ENCODE measurements at places on chromosomes 13 and 19.
A peak's percentile ranks its signal among the peaks of the same experiment; 100 is the strongest.

GRCh38 chr19:2077398-2077797 lies 18.7 kb downstream of the MOB3A start:
- DNase-seq: no peak

- DNase-seq: peak; percentile 87
These were observed 41.4 kb downstream of the LYL1 start for GRCh38 chr19:13060964-13061927.

- DNase-seq: no peak
These were observed 1438.6 kb downstream of the UQCRFS1 start for GRCh38 chr19:27774337-27774736.

DNA sequence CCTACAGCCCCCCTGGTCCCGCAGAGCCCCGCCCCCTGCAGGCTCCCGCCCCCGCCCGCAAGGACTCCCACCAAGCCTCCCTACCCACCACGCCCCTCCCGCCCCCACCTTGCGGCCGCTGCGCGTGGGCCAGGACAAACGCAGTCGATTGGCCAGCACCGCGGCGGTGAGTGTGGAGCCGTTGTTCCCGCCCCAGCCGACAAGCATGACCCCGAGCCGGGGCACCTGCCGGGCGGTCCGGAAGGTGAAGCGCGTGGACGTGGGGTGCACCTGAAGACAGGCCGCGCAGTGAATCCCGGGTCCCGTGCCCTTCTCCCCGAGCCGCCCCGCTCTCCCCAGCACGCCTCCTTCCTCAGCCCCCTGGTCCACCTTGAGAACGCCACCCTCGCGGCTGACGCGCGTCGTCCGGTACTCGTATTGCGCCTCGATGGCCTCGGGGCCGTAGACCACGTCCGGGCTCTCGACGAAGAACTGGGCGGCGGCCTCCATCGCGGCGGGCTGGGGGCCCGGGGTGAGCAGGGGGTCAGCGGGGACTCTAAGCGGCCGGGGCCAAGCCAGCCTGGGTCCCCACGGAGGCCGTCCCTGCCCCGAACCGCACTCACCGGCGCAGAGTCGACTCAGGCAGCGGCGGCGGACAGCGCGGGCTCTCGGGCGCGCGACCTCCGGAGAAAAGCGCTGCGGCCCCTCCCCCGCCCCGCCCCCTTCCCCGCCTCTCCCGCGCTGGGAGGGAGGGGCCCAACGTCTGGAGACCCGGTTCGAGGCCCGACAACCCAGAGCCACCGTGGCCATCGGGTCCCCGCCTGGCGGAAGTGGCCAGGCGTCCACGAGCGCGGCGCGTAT lies at the start of gene ISYNA1:
TSS of gene ISYNA1 (minus strand) at position 643 of the 840 bp plus-strand sequence. CDS start at position 489, 154 bp downstream.
- peak; percentile 47 for DNase-seq

GRCh38 chr13:71632206-71632605 lies 234.8 kb downstream of the DACH1 start:
- DNase-seq: no peak

DNA sequence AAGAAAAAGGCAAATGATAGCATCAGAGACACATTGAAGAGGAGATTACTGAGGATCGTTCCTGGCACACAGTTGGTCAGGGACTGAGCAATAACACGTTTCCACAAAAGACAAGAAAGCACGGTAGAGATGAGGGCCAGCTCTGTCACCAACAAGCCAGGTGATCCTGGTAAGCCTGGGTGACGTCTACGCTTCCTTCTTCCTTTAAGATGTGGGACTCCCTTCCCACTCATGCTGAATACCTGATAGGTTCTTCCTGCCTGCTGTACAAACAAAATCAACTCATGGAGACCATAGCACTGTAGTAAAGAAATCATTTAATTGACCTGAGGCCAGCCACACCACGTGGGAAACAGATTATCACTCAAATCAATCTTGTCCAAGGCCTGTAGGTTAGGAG lies 19.7 kb upstream of the COG3 start:
- DNase-seq: no peak

DNA sequence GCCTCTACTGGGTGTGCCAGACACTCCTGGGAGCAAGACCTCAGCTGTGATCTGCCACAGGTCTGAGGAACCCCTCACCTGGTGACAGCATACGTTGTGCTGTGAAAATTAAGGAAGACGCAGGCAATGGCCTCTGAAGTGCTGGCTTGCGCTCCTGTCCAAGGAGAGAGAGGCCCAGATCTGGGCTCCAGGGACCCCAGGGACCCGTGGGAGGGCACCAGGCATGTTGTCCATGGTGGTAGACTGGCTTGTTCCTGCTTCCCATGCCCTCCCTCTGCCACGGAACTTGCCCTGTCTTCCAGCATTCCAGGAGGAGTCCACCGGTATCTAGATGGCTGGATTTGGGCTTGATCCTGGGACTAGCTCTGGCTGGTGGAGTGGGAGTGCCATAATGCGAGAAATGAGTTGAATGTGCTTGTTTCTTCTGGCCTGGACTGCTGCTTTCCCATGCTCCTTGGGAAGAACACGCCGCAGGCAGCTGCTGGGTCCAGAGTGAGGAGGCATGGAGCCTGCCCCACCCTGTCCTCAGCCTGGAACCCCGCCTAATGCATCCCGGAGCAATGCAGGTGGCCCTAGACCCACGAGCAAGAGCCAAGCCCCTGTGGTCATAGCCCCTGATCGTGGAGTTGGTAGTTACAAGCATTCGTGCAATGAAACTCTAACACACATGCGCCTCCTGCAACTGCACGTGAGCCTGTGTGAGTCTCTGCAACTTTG lies 190.2 kb downstream of the TEX29 start:
- no peak for DNase-seq

DNA sequence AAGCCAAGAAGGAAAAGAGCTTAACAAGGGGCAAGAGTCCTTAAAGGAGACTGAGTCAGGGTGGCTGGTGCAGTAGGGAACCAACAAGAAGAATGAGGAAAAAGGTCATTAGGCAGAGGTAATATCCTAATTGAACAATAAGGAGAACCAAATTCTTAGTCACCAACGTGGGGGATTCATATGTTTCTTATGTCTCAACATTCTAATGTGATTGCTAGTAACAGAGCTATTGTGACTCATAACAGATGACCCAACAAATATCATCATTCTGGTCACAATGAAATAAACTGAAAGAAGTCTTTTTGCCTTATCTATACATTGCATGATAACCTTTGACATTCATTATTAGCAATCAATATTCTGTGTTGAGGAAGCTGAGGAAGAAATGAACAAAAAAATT lies 101.6 kb downstream of the RAP2A start:
- no peak for DNase-seq

- DNase-seq: no peak
These were observed 2.1 kb upstream of the NLRP7 start for GRCh38 chr19:54949412-54949811.

- DNase-seq: peak; percentile 56
These were observed 141.7 kb upstream of the SERP2 start for GRCh38 chr13:44231786-44232516.

GRCh38 chr13:39259371-39260140 lies 221.3 kb downstream of the NHLRC3 start:
- no peak for DNase-seq

GRCh38 chr13:97353927-97354675 lies 79.9 kb upstream of the RAP2A start:
- peak; percentile 31 for DNase-seq

GRCh38 chr13:100365680-100366079 lies 222.9 kb downstream of the GGACT start:
- no peak for DNase-seq

- DNase-seq: peak; percentile 35
These were observed 26.1 kb downstream of the ZMYM2 start for GRCh38 chr13:19984430-19985218.

DNA sequence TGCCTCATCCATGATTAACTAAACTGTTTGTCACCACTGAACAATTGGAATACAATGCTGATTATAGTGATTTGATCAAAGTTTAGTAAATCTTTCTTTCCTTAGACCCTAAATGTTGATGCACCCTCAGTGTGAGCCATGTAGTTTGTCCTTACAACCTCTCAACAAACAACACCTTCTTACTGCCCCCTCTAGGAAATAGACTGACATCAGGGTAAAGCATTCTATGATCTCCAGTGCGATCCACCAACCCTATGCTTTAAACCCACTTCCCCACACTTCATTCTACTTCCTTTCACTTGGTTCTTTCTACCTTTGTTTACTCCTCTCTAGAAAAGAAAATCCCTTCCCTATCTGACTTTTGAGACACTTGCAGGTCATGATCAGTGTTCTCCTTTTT lies 1842.5 kb upstream of the PRR20A start:
- no peak for DNase-seq

GRCh38 chr19:18300930-18301717 lies 19.7 kb upstream of the JUND start:
- peak; percentile 32 for DNase-seq

DNA sequence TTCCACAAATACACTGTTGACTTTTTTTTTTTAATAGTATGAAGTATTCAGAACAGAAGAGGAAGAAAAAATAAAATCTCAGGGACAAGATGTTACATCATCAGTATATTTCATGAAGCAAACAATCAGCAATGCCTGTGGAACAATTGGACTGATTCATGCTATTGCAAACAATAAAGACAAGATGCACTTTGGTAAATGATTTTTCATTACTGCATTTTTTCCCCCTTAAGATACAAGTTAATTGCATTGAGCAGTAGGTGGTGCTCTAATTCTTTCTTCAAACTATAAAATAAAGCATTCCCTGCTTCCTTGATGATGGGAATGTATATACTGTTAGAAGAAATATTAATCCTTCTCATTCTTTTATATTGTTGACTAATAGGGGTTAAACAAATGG lies 17.1 kb downstream of the UCHL3 start:
- peak; percentile 42 for DNase-seq

GRCh38 chr13:50119591-50119990 lies 104.3 kb downstream of the KCNRG start:
- DNase-seq: no peak

- DNase-seq: no peak
These were observed 14.2 kb upstream of the SLC15A1 start for GRCh38 chr13:98766697-98767096.

DNA sequence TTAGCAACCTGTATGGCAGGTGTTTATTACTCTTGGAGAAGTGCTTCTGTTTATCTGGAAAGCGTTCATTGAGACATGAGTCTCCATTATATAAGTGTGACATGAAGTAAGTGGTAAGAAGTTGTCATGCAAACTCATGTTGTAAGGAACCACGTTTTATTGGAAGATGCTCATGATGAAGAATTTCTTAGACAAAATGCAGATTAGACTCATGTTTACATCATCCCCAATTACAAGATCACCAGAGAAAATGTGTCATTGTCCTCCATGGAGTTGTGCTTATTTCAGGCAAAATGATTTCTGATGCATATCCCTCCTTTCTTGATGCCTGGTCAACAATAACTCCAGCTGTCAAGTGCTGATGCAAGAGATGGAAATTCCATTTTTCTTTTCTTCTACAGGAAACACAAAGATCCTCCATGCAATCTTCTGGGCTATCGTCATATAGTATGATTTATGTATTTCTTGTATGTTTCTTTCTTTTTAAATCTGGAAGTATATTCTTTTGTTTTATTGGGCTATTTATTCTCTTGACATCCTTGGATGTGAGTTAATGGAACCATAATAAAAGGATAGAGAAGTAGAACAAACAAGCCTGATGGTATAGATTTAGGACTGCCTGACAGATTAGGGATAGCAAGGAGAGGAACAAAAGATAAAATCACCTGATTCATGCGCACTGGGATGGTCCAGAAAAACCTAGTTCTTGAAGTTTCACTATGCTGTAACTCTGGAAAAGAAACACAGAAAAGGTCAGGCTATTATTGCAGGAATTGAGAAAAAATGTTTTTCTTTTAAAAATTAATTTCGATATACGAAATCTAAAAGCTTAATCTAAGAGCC lies 50.7 kb upstream of the DIAPH3 start:
- DNase-seq: no peak

DNA sequence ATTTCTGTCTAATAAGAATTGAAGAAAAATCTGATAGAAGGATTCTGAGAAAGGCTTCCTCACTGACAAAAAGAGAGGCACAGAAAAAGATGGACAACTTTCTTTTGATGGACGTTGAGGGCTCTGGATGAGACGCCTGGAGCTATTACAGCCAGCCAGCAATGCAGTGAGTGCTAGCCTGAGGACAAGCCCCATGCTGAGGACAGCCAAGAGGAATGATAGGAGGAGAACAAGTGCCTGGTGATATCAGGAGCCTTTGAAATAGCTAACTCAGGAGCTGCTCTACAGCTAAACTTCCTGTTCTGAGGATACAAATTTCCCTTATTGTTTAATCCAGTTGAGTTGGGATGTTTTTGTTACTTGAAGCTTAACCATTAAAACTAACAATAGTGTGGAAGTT lies 212.3 kb downstream of the COG6 start:
- no peak for DNase-seq

GRCh38 chr13:50911081-50911631 lies 1.6 kb downstream of the RNASEH2B start:
- DNase-seq: no peak

Data from lung microvascular endothelial cell (primary cell).